NAMALWA (cell line): ENCODE measurements at places on chromosomes 1 and 21.

DNA sequence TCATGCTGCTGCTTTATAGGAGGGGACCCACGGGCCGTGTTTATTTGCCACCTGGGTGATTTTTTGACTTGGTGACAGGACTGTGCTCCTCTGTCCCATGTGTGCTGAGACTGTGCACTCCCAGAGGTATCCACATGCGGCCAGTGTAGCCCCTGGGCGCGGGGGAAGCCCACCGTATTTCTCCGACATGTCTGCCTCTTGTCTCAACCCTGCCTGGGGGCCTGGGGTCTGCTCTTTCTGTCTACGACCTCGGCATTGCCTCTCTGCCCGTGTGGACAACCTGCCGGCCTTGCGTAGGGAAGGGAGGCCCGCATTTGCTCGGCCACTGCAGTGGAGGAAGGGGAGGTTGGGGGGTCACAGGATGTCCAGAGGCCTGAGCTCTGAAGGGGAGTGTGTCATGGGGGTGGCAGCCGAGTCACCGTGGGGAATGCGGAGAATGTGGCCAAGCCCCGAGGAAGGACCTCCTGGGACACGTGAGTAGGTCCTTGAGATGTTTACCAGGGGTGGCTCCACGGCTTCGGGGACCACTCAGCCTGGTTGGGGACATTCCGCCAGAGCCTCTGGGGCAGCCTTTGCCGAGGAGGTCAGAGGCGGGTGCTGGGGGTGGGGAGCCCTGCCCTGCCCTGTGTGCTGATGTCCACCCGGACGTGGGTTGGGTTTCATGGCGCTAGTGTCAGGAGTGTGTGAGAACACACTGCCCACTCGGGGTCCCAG lies 11.0 kb downstream of the PRKCZ start:
- DNase-seq = no peak

DNA sequence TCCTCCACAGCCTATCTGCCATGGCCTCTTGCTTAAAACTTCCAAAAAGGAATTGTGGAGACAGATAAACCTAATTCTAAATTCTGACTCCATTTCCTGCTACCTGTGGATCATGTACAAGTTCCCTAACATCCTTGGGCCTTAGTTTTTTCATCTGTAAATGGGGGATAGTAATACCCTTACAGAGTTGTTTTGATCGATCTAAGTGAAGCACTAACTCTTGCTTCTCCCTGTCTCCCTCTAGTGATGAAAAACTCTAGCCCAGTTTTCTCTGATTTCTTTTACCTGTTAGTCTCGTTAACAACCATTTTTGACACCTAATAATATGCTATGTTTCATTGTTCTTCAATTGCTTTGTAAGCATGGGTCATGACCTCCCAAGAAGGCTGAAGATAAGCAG lies 65.9 kb downstream of the TM2D1 start:
- DNase-seq = peak; percentile 39

GRCh38 chr1:219752645-219753044 lies 139.7 kb upstream of the ZC3H11B start:
- no peak for DNase-seq

GRCh38 chr1:233394860-233395717 lies 67.6 kb downstream of the MAP3K21 start:
- DNase-seq = peak; percentile 67

GRCh38 chr1:6007318-6008083 lies 15.3 kb upstream of the NPHP4 start:
- DNase-seq = no peak
